ENCODE measurements at places on chromosomes 2 and 18. TPM values are rescaled to one million over a fixed set of nuclear protein-coding genes. Genes with fewer than 3 reads are reported as not detected.

The ASB18 gene
- total RNA-seq = 44.4 TPM

The PTPRN gene
- 0.97 TPM for total RNA-seq

The PGAP1 gene
- total RNA-seq = 7.7 TPM

The LRRC30 gene
- not detected for total RNA-seq

The SRSF7 gene
- total RNA-seq = 55.0 TPM

The FKBP1B gene
- total RNA-seq = 2.0 TPM

The SLC11A1 gene
- 6.4 TPM for total RNA-seq

The SLC30A3 gene
- 10.2 TPM for total RNA-seq

The UXS1 gene
- total RNA-seq = 23.3 TPM

The DNAJB2 gene
- 78.0 TPM for total RNA-seq

Data from cardiac septum (tissue), 1 donor.